ENCODE measurements at places on chromosomes 16 and 17. TPM values are rescaled to one million over a fixed set of nuclear protein-coding genes. Genes with fewer than 3 reads are reported as not detected.

GRCh38 chr17:64172510-64172909, 42.6 kb upstream of the ERN1 start:
- no peak for DNase-seq

DNA sequence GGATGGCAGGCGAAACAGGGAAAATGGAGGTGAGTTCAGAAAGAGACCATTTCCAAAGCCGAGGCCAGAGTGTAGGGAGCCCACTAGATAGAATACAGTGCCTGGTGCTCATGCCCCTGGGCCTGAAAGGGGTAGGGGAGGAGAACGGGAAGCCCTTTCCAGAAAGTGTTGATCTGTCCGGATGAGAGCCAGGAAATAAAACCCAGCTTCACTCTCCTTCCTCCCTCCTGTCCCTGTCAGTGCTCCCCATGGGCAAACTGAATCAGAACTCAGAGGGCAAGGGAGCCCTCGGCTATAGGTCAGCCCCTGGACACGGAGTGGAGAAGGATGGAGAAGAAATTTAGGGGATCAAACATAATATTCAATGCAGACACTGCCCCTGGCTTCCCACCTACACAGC, 57.7 kb upstream of the RPL38 start:
- no peak for DNase-seq

- DNase-seq = no peak
These were observed 2.9 kb downstream of the CCDC154 start for GRCh38 chr16:1441391-1441829.

Gene ZG16
- not detected for total RNA-seq

Gene CCL7
- total RNA-seq = not detected

Gene ALG1
- 11.0 TPM for total RNA-seq

Gene STH
- total RNA-seq = not detected
